NCI-H1417 (cell line): ENCODE measurements at places on chromosomes 2 and 18.

DNA sequence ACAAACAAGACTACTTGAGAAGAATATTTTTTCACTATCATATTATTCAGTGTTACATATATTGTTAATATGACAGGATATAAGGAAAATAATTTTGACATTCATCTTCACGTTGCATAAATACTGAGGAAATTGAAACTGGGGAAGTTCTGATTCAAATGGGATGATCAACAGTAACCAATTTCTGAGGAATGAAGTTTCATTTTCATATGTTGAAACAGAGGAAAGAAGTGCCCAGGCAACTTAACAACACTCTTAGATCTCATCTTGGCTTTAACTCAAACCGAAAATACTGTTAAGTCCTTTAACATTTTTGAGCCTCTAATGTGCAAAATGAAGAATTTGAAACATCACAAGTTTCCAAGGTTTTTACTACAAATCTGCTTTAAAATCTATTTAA lies 612.2 kb upstream of the VRK2 start:
- no peak for DNase-seq

- no peak for DNase-seq
Observed at GRCh38 chr2:111046670-111047069, 74.0 kb upstream of the BCL2L11 start.

DNA sequence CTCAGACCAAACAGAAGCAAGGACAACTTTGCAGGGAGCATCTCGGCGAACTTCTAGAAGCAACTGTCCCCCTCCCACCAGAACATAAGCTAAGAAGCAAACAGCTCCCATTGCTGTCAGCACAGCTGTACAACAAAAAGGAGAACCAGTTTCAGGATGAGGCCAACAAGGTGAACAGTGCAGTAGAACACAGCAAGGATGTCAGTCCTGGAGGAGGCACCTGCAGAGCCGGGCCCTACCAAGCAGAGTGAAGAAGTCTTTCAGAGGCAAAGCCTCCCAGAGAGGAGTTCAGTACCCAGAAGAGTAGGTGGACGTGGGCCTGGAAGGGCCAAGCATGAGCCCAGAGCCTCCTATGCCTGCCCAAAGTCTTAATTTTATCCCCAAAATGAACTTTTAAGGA lies 1.0 kb downstream of the PASK start:
- DNase-seq, result no peak

- DNase-seq, result no peak
Observed at GRCh38 chr18:4119127-4119648, 335.9 kb downstream of the DLGAP1 start.
